ENCODE measurements at places on chromosomes 5 and 9.

DNA sequence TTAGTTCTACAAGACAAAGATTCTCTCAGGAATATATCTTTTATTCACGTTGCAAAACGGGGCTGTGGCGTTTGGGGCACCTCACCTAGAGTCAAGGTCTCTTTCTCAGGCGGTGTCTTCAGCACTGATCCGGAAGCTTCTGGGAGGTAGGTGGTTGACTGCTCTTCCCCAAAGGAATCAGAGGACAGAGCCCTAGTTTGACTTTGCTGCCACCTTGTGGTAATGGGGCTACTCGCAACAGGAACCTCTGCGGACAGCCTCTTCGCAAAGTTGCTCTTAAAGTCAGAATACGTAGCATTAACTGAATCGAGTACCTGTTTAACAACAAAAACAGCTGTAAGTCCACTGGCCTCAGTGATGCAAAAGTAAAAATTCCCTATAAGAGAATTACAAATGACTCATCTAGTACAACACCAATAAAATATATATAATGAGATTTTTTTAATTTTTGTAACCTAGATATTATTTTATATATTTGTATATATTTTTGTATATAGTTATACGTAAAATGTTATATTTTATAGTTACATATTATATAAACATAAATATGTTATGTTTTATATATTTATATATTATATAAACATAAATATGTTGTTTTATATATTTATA is 13.3 kb upstream of the GPX8 start:
- DNase-seq, result peak; percentile 9

- DNase-seq, result no peak
Measured at GRCh38 chr9:15420796-15421195, 1.9 kb upstream of the SNAPC3 start.

DNA sequence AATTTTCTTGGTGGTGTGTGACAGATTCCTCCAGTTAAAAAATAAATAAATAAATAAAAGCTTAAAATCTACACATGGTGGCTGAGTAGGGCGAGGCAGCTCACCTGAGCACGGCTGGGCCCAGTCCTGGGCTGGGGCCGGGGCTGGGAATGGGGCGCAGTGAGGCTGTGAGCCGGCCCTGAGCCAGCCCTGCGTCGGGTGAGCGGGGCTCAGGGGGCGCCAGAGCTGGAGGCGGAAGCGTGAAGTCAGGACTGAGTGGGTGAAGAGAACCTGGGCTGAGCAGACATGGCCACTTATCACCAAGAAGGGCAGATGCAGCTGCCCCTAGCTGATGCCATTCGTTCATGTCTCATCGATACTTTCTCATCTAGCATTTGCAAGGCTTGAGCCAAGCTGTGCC is 22.8 kb upstream of the DTWD2 start:
- DNase-seq, result no peak

GRCh38 chr5:179610903-179611265 is 12.6 kb downstream of the HNRNPH1 start:
- DNase-seq, result no peak

DNA sequence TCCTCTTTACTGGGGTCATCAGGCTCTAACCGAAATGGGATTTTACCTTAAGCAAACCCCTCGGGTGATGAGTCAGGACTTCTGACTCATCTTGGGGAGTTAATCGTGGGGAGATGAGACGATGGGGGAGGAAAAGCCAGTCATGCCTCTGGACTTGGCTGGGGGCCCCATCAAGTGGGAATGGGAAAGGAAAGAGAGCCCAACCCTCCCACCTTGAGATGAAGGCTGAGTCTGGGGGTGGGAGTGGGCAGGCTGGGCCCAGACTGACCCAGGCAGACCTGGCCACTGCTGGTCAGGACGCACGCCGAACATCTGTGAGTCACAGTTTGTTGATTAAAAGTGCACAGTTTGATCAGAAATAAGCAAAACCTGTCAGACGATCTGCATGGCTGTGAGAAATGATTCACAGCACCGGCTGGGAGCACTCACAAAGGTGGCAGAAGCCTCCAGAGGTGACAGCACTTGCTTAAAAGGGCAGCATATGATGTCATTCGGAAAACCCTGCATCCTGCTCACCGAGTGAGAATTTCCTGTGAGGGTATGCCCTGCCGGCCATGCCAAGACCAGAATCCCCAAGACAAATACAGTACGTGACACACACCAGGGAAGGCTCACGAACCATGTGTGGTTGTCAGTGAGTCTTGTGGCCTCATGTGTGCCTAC is 50.0 kb upstream of the SLC25A51 start:
- no peak for DNase-seq

DNA sequence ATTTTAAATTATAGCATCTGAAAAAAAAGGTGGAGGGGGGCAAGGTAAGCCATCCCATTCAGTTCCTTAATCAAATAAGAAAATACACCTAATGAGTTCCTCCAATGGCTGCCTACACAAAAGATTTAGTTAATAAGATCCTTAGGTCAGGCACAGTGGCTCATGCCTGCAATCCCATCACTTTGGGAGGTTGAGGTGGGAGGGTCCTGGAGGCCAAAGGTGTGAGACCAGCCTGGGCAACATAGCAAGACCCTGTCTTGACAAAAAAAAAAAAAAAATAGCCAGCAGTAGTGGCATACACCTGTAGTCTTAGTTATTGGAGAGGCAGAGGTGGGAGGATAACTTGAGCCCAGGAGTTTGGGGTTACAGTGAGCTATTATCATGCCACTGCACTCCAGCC is 78.4 kb downstream of the ST8SIA4 start:
- DNase-seq, result no peak

- DNase-seq, result no peak
Measured at GRCh38 chr5:26681861-26682260, 356.5 kb downstream of the CDH9 start.

- DNase-seq, result no peak
Measured at GRCh38 chr5:151892393-151892792, 32.3 kb downstream of the GLRA1 start.

- no peak for DNase-seq
Measured at GRCh38 chr9:20028192-20028848, 239.5 kb upstream of the SLC24A2 start.

DNA sequence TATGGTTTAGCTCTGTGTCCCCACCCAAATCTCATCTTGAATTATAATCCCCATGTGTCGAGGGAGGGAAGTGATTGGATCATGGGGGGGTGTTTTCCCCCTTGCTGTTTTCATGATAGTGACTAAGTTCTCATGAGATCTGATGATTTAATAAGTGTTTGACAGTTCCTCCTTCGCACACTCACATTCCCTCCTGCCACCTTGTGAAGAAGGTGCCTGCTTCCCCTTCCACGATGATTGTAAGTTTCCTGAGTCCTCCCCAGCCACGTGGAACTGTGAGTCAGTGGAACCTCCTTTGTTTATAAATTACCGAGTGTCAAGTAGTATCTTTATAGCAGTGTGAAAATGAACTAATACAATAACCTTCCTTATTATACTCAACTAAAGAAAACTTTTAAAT is 24.3 kb upstream of the TEX10 start:
- DNase-seq, result peak; percentile 5

DNA sequence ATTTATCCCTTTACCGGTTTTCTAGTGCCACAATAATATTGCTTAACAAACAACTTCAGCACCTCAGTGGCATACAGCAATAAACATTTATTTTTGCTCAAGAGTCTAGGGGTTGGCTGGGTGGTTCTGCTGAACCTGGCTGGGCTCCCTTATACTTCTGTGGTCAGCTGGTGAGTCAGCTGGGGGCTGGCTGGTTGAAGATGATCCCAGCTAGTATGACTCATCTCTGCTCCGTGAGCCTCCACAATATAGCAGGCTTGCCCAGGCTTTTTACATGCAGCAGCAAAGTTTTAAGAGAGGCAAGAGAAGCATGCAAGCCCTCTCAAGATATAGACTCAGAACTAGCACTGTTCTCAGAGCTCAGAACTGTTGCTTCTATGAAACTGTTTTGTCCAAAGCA is 523.5 kb upstream of the CLINT1 start:
- DNase-seq, result no peak
